ENCODE measurements at places on chromosomes 1 and 21. TPM values are rescaled to one million over a fixed set of nuclear protein-coding genes. Genes with fewer than 3 reads are reported as not detected.

CFAP141 gene
- not detected for polyA plus RNA-seq

ADAM30 gene
- not detected for polyA plus RNA-seq

WLS gene
- polyA plus RNA-seq: 4.5 TPM

LRRC38 gene
- 2.9 TPM for polyA plus RNA-seq

CD1C gene
- 0.09 TPM for polyA plus RNA-seq

COL24A1 gene
- 0.03 TPM for polyA plus RNA-seq

- no peak for DNase-seq
Observed at GRCh38 chr1:51926171-51926812, 47.8 kb upstream of the NRDC start.

GRCh38 chr1:177310326-177310725 is 139.6 kb downstream of the BRINP2 start:
- DNase-seq: no peak

GRCh38 chr1:58805716-58806571 is 22.1 kb upstream of the JUN start:
- no peak for DNase-seq

- DNase-seq: peak; percentile 39
Observed at GRCh38 chr21:41932576-41933312, 21.1 kb downstream of the C2CD2 start.

GRCh38 chr1:18934205-18935000 is 22.1 kb downstream of the IFFO2 start:
- DNase-seq: no peak

- no peak for DNase-seq
Observed at GRCh38 chr1:2391931-2392509, 379 bp downstream of the RER1 start.

DNA sequence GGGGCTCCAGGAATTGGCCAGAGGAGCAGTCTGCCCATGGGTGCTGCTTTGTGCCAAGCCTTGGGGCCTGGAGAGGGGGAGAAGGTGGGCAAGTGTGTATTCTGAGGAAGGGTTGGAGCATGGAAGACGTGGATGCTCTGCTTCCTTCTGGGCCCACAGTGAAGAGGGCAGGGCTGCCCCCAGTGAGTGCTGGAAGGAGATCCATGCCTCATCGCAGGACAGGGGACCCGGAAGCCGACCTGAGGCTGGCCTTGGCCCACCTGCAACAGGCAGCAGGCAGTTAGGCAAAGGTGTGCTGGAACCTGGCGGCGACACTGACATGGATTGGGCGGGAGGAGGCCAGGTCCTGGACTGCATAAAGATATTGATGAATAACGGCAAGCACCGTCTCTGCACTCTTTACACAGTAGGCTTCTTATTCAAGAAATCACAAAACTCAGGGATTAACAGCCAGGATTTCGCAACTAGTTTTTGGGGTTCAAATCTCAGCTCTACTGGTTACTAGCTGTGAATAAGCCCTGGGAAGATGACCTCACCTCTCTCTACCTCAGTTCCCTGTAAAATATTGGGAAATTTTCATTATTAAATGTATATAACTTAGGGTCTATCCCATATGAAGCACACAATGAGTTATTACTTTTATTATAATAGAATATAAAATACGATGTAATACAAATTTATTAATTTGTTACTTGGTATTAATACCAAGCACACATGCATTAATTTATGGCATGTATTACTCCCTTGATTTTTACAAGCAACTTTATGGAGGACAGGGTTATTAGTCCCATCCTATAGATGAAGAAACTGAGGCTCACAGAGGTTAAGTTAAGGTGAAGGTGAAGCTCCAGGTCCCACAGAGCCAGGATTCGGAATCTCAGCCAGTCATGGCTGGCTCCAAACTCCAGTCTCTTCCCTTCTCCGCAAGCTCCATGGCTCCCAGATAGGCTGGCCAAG is 62.3 kb downstream of the DHRS3 start:
- no peak for DNase-seq

DNA sequence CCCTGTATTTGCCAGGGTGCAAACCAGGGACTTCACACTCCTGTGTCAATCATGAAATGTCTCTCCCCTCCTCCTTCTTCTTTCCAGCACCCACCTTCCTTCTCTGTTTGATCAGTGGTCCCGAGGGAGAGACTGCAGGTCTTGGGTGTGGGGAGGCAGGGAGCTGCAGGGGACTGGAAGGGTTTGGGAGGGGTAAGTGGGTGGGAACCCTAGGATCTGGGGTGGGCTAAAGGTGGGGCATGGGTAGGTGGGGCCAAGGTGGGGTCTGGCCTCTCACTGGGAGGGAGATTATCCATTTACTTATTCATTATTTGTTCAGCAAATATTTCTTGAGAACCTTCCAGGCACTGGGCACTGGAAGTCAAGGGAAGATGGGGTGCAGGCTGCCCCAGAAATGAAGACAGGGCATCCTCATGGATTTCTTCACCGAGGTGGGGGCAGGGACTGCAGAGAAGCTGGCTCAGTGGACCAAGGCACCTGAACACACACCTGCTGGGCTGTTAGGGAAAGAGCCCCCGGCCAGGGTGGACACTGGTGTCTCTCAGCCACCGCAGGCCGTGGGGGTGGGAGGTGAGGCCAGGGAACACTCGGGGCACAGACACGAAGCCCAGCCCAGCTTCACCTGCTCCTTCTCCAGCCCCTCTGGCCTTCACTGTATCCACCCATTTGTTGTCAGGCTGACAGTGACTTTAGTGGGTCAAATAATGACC is 193.9 kb upstream of the C1orf174 start:
- DNase-seq: no peak

GRCh38 chr1:172906778-172907592 is 143.8 kb downstream of the TNFSF18 start:
- DNase-seq: no peak

GRCh38 chr1:161091796-161092507 is 2.6 kb upstream of the NECTIN4 start:
- DNase-seq: no peak

GRCh38 chr1:224860488-224861338 is 68.8 kb upstream of the DNAH14 start:
- no peak for DNase-seq

- no peak for DNase-seq
Observed at GRCh38 chr1:62487956-62488355, 51.1 kb downstream of the USP1 start.
